Foreskin fibroblast (primary cell): ENCODE measurements at places on chromosomes 5 and 9.

DNA sequence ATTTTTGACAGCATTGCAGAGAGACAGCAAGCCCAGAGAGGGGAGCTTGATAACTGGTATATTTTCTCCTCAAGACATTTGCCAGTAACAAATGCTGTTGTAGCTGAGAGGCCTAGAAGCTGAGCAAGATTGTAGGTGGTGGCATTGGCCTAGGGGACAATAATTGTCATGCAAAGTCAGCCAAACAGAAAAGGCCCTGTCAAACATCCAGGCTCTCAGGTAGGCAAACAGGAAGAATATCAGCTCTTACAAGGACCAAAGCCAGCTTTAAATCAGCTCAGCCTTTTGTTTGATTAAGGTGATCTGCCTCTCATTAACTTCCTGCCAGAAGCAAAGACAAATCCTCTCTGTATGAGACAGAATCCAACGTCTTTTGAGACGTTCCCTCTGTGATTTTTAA is 29.7 kb upstream of the BARX1 start:
- DNase-seq: no peak

- peak; percentile 65 for DNase-seq
Measured at GRCh38 chr5:107893642-107894041, 222.9 kb upstream of the EFNA5 start.

DNA sequence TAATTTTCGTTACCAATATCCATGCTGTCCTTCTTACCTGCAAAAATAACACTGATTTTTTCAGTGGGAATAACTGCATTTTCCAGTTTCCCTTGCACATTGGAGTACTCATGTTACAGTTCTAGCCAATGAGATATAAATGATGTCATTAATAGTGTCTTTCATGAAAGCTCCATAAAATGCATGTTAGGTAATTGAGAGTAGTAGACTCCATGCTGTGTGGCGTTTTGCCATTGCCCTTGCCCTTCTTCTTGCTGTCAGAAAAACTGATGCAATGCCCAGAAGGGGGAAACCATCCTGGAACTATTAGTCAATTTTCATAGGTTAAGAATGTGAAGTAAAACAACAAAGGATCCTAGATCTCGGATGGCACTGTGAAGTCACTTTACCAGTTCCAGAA is 1765.3 kb downstream of the EFNA5 start:
- peak; percentile 58 for DNase-seq

DNA sequence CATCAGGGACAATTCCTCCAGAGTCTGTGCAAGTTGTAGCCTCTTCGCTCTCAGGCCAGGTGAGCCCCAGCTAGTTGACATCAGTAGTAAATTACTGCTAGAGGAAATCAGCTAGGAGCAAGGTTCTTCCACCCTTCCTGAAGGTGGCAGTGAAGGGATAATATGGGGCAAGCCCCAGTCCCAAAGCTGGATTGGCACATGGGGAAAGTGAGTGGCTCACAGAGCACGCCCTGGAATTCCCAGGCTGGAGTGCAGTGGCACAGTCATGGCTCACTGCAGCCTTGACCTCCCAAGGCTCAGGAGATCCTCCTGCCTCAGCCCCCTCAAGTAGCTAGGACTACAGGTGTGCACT is 82.1 kb downstream of the CYFIP2 start:
- DNase-seq: no peak

- DNase-seq: peak; percentile 24
Measured at GRCh38 chr9:133944746-133945135, 47.4 kb downstream of the VAV2 start.

GRCh38 chr9:82987370-82988189 is 75.4 kb downstream of the RASEF start:
- no peak for DNase-seq

GRCh38 chr5:119358901-119359603 is 3.2 kb downstream of the TNFAIP8 start:
- DNase-seq: no peak

GRCh38 chr9:137148661-137149060 is 9.7 kb downstream of the GRIN1 start:
- DNase-seq: no peak

DNA sequence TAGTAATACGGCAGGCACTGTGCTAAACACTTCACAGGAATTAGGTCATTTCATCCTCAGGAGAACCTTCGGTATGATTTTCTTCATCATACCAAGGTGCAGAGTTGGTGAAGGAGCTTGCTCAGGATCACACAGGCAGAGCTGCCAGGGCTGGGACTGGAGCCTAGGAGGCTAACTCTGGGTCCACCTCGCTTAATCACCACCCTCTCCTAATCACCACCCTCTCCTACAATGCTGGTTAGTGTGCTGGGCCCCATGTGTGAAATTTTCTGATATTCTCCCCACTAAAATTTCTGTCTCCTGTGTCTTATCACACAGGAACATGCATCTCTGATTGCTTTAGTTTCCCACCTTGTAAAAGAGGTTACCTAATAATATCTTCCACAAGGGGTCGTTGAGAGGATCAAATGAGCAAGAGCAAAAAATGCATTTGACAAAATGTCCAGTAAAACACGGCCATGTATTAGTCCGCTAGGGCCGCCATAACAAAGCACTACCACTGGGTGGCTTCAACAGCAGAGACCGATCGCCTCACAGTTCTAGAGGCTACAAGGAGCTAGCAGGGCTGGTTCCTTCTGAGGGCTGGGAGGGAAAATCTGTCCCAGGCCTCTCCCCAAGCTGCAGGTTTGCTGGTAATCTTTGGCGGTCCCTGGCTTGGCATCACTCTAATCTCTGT is 128.2 kb upstream of the NFIB start:
- DNase-seq: no peak

- no peak for DNase-seq
Measured at GRCh38 chr9:73133921-73134407, 17.7 kb upstream of the ANXA1 start.

DNA sequence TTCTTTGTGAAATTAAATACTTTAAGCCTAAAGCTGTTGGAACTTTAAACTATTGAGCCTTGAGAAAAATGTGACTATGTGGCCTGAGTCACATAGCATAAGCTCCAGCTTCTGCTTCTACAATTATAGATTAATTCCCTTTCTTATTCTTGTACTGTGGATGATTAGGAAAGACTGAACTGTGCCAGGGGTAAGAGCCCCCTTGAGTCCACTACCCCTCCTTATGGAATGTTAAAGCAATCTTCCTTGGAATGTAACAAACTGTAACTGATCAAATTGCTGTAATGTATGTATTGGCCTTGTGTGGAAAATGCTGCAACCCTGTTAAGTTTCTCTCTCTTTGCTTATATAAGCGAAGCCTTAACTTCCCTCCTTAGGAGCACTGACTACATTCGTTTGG is 273.2 kb downstream of the FAM170A start:
- DNase-seq: no peak

- peak; percentile 69 for DNase-seq
Measured at GRCh38 chr9:107847978-107848964, 358.7 kb upstream of the KLF4 start.

DNA sequence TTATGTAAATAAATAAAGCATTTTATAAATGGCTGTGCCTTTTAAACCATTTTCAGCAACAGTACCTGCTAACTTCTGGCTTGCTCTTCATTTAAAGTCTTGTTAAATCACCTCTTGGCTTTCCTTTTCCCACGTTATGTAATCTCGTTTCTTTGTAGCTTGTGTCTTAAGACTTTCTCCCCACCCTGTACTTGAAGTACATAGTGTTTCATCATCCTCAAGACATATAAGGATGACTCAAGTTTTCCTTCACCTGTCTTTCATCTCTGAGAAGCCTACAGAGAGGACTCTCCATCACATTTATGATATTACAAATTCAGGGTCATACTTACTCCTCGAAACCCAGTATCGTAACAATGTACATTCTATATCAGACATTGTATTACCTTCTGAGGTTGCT is 33.9 kb downstream of the PRELID2 start:
- no peak for DNase-seq

GRCh38 chr5:52854949-52855348 is 67.2 kb downstream of the ITGA1 start:
- DNase-seq: no peak

- DNase-seq: peak; percentile 4
Measured at GRCh38 chr5:64576250-64576649, 70.4 kb downstream of the RGS7BP start.
